CD8-positive, alpha-beta memory T cell (primary cell): ENCODE measurements at places on chromosomes 13 and 19. TPM values are rescaled to one million over a fixed set of nuclear protein-coding genes. Genes with fewer than 3 reads are reported as not detected.
A peak's percentile ranks its signal among the peaks of the same experiment; 100 is the strongest.

- DNase-seq, result no peak
- H3K4me1 ChIP-seq, result no peaks in the 10 kb centered on the region
- no peak overlapping the region for H3K4me3 ChIP-seq
- H3K36me3 ChIP-seq, result no peaks in the 10 kb centered on the region
- no peaks in the 10 kb centered on the region for H3K27me3 ChIP-seq
- no peak overlapping the region for H3K27ac ChIP-seq
These were observed 59.6 kb upstream of the GJB6 start for GRCh38 chr13:20291675-20292074.

GRCh38 chr19:19465436-19466070 is 49.8 kb downstream of the TSSK6 start:
- H3K4me3 ChIP-seq, result no peak overlapping the region
- DNase-seq, result no peak
- H3K27me3 ChIP-seq, result no peaks in the 10 kb centered on the region
- H3K27ac ChIP-seq, result no peak overlapping the region
- peaks cover 44% of the 10 kb centered on the region for H3K4me1 ChIP-seq

DNA sequence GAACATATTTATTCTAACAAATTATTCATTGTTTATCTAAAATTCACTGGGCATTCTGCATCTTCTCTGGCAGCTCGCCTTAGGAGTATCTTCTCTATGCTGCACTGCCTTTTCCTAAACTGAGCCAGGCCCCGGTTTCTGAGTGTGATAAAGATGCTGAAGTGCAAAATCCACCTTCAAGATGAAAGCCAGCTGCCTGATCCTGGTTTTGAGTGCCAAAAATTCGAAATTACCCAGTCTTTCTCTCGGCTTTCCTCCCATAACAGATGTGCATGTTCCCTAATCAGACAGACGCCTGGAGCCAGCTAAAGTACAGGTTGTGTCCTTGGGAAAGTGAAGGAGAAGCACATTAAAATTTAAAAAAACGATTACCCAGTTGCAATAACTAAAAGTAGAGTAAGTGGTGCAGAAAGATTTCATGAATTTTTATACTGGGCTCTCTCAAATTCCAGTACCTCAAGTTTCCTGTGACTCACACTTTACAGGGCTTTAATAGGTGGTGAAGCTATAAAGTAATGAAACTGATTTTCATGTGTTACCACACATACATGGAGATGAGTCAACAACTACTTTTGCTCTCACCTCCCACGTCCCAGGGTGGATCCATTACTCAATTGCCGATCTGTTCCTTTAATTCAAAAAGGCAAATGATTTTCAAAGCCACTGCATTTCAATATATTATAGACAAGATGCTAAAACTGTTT is 65.0 kb upstream of the GTF2F2 start:
- no peak overlapping the region for H3K4me3 ChIP-seq
- H3K27ac ChIP-seq, result no peak overlapping the region
- no peak for DNase-seq

Gene CLIP3
- 0.29 TPM for total RNA-seq

GRCh38 chr13:110134801-110135200 is 172.2 kb downstream of the COL4A1 start:
- no peak for DNase-seq
- H3K36me3 ChIP-seq, result no peaks in the 10 kb centered on the region
- no peak overlapping the region for H3K4me3 ChIP-seq
- H3K27me3 ChIP-seq, result no peaks in the 10 kb centered on the region
- H3K4me1 ChIP-seq, result peaks cover 6% of the 10 kb centered on the region
- H3K27ac ChIP-seq, result no peak overlapping the region

Gene PSG2
- total RNA-seq, result not detected

DNA sequence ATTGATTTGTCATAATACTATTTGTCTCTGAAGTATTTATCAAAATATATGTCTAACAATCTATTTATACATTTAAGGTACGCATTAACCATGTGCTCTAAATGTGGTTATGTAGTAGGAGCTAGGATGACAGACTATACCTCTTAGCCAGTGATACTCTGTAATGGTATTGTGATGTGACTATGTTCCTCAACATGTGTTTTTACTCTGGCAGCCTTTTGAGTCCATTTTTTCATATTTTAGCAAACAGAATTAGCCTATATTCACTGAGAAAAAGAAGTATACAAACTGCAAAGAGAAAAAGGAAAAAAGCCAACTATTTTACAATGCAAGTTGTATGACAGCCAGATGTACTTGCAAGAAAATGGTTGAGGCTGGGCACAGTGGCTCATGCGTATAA is 26.7 kb downstream of the MAB21L1 start:
- H3K4me3 ChIP-seq, result no peak overlapping the region
- H3K27ac ChIP-seq, result no peak overlapping the region
- no peaks in the 10 kb centered on the region for H3K36me3 ChIP-seq

DNA sequence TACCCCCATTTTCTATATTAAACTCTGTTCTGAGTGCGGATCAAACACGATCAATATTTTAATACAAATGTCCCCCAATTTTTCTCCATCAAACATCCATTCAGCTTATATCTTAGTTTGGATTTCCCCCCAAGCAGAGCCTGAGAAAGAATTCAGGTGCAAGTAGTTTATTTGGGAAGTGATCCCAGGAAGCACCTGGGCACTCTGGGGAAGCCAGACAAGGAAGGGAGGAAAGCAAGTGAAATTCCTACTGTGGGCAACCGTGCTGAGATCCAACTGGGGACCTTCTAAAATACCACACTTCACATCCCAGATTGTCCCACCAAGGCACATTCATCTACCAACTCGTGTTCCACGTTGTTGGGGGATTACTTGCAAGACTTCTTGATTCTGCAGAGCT is 323.4 kb upstream of the NBEA start:
- no peak overlapping the region for H3K4me3 ChIP-seq
- no peak overlapping the region for H3K27ac ChIP-seq
- no peaks in the 10 kb centered on the region for H3K36me3 ChIP-seq
- no peaks in the 10 kb centered on the region for H3K4me1 ChIP-seq

Gene HTR2A
- total RNA-seq, result not detected

- H3K4me1 ChIP-seq, result peaks cover 55% of the 10 kb centered on the region
- H3K4me3 ChIP-seq, result peak within 1 kb of the TSS; percentile 61
- H3K27ac ChIP-seq, result peak within 1 kb of the TSS; percentile 59
- peak; percentile 81 for DNase-seq
These were observed at the start of gene KCNC3 for GRCh38 chr19:50329146-50329925. TSS of gene KCNC3 (minus strand) at chr19:50329377. CDS start at chr19:50329082, 295 bp downstream.

Gene AMH
- total RNA-seq, result 7.4 TPM

- H3K4me1 ChIP-seq, result peaks cover 27% of the 10 kb centered on the region
- no peak overlapping the region for H3K4me3 ChIP-seq
- H3K36me3 ChIP-seq, result no peaks in the 10 kb centered on the region
- no peaks in the 10 kb centered on the region for H3K27me3 ChIP-seq
- no peak overlapping the region for H3K27ac ChIP-seq
- DNase-seq, result no peak
These were observed 78.0 kb downstream of the ATP11A start for GRCh38 chr13:112767506-112768471.

Gene NKG7
- total RNA-seq, result 866 TPM

- H3K27ac ChIP-seq, result no peak overlapping the region
- no peaks in the 10 kb centered on the region for H3K36me3 ChIP-seq
- no peak for DNase-seq
- no peaks in the 10 kb centered on the region for H3K27me3 ChIP-seq
- no peaks in the 10 kb centered on the region for H3K4me1 ChIP-seq
These were observed 78.4 kb downstream of the MIPEP start for GRCh38 chr13:23810685-23811240.

GRCh38 chr19:39996218-39996810 is 546 bp upstream of the ZNF546 start:
- H3K4me3 ChIP-seq, result peak overlapping the region; percentile 99
- peaks cover 22% of the 10 kb centered on the region for H3K4me1 ChIP-seq
- H3K27me3 ChIP-seq, result no peaks in the 10 kb centered on the region
- peak; percentile 62 for DNase-seq

Gene SLITRK5
- not detected for total RNA-seq

DNA sequence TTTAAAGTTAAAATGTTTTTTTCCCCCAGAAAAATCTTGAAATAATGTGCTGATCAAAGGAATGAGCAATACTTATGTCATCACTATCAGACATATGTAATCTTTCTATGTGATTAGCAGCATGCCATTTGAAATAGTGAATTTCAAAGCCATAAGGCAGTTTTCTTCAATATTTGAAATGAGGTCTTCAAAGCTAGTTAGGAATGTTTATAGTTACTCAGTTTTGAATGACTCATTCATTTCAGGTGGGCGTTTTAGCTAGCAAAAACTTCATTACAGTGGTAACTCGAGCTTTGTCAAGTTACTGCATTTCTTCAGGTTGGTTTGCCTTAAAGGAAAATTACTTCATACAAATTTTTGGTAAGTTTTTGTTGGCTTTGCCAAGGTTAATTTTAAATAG is 102.1 kb downstream of the ATP8A2 start:
- H3K27ac ChIP-seq, result no peak overlapping the region
- no peaks in the 10 kb centered on the region for H3K4me1 ChIP-seq
- peaks cover 11% of the 10 kb centered on the region for H3K27me3 ChIP-seq
- no peaks in the 10 kb centered on the region for H3K36me3 ChIP-seq
- no peak overlapping the region for H3K4me3 ChIP-seq

- no peak overlapping the region for H3K4me3 ChIP-seq
- no peak overlapping the region for H3K27ac ChIP-seq
- H3K27me3 ChIP-seq, result no peaks in the 10 kb centered on the region
These were observed 786.7 kb downstream of the UQCRFS1 start for GRCh38 chr19:28426110-28426729.

- no peak overlapping the region for H3K27ac ChIP-seq
- no peak for DNase-seq
- H3K4me3 ChIP-seq, result no peak overlapping the region
- H3K36me3 ChIP-seq, result no peaks in the 10 kb centered on the region
- H3K4me1 ChIP-seq, result peaks cover 5% of the 10 kb centered on the region
- H3K27me3 ChIP-seq, result no peaks in the 10 kb centered on the region
These were observed 4.8 kb upstream of the TMEM91 start for GRCh38 chr19:41371541-41371940.

- H3K27ac ChIP-seq, result no peak overlapping the region
- H3K4me1 ChIP-seq, result peaks cover 21% of the 10 kb centered on the region
- no peak for DNase-seq
- no peaks in the 10 kb centered on the region for H3K27me3 ChIP-seq
These were observed 2.3 kb upstream of the ETV2 start for GRCh38 chr19:35639321-35639639.

Gene KLF12
- 28.6 TPM for total RNA-seq

- H3K27ac ChIP-seq, result no peak overlapping the region
- H3K4me1 ChIP-seq, result peaks cover 22% of the 10 kb centered on the region
- DNase-seq, result no peak
- no peak overlapping the region for H3K4me3 ChIP-seq
- no peaks in the 10 kb centered on the region for H3K36me3 ChIP-seq
These were observed 5.0 kb upstream of the GRIN3B start for GRCh38 chr19:995051-995827.

DNA sequence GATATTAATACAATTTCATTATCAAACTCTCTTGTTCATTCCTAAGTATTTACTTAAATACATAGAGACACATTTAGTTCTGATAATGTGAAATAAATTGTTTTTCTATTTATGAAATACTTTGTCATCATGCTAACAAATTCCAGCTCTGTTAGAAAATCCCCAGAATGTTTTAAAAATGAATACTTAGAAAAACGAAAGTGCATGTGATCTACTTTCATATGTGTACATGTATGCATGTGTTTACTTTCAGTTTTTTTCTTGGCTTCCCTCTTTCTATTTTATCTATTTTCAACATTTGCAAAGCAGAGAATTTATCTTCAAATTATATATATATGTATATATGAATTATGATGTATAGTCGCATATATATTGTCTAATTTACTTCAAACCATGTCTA is 1110.0 kb upstream of the PCDH20 start:
- H3K27ac ChIP-seq, result no peak overlapping the region
- no peaks in the 10 kb centered on the region for H3K4me1 ChIP-seq
- no peak overlapping the region for H3K4me3 ChIP-seq
- no peaks in the 10 kb centered on the region for H3K36me3 ChIP-seq
- H3K27me3 ChIP-seq, result no peaks in the 10 kb centered on the region

Gene ANO8
- total RNA-seq, result 4.1 TPM

Gene TBC1D4
- 45.7 TPM for total RNA-seq

DNA sequence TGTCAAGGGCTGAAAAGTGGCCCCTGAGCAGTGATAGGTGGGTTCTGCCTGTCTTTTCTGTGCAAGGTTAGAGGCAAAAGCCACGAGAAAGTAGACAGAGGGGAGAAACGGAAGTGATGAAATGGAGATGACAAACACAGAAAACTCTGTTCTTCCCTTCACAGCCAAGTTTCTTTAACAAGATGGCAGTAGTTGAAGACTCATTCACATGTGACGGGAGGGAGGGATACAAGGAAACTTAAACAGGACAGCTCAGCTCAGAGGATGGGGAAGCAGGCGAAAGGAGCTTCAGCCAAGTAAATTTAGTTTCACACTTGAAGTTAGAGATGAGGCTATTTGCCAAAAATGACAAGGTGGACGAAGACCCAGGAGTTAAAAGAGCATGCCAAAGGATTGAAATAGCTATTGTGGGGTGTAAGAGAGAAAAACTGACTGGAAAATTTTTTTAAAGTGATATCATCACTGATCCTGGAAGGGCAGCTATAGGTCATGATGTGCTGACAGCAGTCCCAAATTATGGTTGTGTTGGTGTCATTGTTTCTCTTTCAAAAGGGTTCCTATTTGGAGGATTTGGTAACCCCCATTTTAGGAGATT is 347.9 kb downstream of the EFNB2 start:
- H3K27ac ChIP-seq, result no peak overlapping the region
- H3K4me3 ChIP-seq, result no peak overlapping the region
- no peak for DNase-seq
- H3K4me1 ChIP-seq, result no peaks in the 10 kb centered on the region
- no peaks in the 10 kb centered on the region for H3K36me3 ChIP-seq
- no peaks in the 10 kb centered on the region for H3K27me3 ChIP-seq

DNA sequence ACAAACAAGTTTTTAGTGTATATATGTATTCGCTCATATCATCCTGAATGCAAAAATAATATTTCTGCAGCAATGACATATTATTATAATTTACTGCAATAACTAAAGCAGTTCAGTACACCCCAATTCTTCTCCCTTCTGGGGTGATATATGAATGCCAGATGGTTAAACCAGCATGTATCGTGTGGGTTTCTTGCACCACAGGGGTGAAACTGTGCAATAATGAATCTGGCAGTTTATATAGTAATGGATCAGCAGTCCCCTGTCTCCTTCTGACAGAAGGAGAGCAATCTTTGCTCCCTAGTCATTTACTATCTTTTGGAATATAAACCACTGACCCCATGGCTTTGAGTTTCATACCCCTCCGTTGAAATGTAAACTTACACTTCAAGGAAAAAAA is 228.6 kb upstream of the KLHL1 start:
- no peak overlapping the region for H3K4me3 ChIP-seq
- H3K4me1 ChIP-seq, result no peaks in the 10 kb centered on the region
- no peaks in the 10 kb centered on the region for H3K27me3 ChIP-seq
- DNase-seq, result no peak
- no peak overlapping the region for H3K27ac ChIP-seq
